ENCODE measurements at places on chromosomes 4 and X.

DNA sequence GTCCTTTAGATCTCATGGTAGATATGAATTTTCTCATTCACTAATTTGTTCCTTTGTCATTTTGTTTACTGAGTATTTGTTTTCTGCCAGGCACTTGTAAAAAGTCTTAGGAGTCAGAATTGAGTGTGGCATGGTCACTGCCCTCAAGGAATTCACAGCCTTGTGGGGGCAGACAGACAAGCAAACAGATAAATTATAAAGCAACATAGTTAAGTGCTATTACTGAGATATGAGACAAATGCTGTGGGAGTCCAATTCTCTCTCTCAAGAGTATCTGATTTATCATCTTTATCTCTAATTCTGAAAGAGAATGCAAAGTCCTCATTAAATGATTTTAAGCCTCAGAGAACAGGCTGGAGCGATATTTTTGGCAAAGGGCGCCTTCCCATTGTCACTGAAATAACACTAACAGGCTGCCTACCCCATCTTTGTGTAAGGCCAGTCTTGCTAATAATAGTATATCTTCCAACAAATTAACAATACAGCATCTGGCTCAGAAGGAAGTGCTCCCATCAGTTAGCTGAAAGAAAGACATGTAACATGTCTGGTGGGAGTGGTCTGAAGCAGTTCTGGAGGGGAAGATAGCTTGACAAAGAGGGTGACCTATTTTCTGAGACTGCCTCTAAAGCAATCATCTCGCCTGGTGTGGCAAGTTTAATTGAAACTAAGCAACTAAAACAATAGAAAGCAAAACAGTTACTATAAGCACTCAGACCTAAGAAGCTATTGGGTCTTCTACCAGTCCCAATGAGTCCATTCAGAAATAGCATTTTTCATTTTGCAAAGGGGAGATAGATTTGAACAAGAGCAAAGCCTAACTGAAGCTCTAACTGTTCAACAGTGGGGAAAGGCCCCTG is 61.5 kb upstream of the AMOT start:
- no peak for DNase-seq

GRCh38 chr4:74751247-74751646 is 43.1 kb downstream of the BTC start:
- no peak for DNase-seq

DNA sequence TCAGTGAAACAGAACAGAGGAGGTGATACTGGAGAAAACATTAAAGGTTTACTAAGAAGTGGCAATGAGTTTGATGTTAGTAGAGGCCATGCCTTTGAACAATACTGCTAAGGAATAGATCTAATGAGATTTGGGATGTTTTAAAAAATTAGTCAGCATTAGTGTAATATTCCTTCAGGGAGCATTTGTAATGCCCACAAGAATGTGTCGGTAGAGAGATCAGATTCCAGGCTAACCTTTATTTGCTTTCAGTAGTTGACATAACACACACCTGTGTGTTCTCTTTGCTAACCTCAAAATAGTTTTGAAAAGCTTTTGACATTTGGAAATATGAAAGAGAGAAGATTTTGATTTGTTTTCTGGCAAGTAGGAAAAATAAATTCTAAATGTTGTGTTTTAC is 328.8 kb downstream of the BMPR1B start:
- DNase-seq: no peak

GRCh38 chrX:129523079-129523911 is at the start of gene SMARCA1:
SMARCA1 (minus strand) TSS chrX:129523490; CDS start chrX:129523370, 120 bp downstream.
- DNase-seq: no peak

GRCh38 chr4:32607978-32608377 is 1887.8 kb downstream of the PCDH7 start:
- no peak for DNase-seq

GRCh38 chr4:183747380-183747779 is 88.3 kb downstream of the TRAPPC11 start:
- no peak for DNase-seq

DNA sequence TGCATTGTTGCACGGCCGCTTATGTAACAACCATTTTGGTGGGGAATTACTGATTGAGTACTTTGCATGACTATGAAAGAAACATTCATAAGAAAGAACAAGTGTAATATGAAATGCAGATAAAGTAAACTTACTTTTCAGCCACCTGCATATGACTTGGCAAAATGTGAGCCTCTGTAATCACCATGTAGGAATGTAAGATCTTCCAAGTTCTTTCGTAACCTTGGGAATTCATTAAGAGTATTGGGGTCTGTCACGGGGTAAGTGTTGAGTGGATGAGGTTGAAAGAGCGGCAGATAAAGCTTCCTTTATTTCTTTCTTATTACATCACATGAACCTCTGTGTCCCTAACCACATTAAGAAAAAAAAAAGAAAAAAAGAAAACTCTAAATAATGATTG is 348.5 kb upstream of the NR3C2 start:
- DNase-seq: no peak

DNA sequence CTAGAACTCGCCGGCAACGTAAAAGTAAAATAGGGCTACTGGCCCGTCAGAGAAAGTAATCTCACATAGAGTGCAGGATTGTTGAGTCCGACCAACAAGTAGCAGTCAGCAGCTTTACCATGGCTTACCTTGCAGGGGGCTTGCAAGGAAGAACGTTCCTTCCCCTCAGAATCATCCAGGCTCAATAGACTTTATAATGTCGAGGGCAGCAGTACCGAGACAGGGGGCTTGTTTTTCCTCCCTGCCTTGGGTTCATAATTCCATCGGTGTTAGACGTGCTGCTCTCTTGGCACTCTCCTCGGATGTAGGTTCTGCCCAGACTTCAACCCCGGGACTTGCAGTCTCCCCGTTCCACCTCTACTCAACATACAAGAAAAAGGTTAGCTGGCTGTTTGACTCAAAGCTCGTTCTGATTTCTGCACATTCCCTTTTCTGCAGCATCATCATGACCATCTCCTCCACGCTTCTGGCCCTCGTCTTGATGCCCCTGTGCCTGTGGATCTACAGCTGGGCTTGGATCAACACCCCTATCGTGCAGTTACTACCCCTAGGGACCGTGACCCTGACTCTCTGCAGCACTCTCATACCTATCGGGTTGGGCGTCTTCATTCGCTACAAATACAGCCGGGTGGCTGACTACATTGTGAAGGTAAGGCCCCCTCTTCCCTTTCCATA is 1.5 kb downstream of the SLC10A4 start:
- no peak for DNase-seq

GRCh38 chr4:25457053-25457715 is 80.1 kb downstream of the ANAPC4 start:
- no peak for DNase-seq

DNA sequence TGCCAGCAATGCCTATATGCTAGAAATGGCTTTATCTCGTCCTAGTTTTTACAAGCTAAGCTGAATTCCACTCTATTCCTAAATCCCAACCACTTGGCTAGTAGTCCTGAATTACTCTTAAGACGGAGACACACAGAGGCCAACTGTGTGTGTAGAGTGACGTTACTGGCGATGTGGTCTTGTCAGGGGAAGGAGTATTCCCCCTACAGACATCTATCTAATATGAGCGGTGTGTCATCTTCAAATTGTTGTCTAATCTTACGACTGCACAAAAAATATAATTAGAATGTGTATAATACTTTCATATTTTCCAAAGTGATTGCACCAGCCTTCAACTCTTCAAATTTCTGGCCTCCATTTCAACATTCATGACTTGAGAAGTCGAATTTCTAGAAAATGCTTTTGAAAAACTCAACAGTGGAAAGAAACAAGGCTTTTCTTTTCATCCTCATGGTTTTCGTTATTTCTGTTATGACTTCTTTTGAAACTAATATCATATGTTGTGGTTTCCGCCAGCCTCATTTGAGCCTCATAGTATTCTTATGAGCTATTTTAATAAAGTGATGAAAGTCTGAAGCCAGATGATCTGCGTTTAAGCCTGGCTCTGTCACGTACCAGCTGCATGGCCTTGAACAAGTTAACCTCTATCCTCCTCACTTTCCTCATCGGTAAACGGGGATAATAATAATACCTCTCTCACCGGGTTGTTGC is 132.3 kb downstream of the SOWAHB start:
- DNase-seq: no peak

GRCh38 chrX:149185087-149185486 is 320.0 kb downstream of the IDS start:
- no peak for DNase-seq

DNA sequence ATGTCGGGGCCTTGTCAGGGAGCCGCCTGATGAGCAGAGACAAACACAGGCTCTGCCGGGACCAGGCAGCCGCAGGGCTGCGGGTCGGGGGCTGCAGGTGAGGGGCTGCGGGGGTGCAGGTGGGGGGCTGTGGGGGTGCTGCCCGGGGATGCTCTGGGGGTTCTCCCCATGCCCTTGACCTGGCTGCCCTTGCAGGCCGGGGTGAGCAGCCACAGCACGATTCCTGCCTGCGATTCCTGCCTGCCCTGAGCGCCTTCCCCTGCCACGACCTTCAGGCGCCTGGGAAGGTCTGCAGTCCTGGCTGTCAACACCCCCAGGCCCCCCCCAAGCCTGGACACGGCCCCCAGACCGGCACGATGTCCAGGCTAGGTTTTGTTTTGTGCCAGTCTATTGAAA is 106.3 kb downstream of the FAM53A start:
- no peak for DNase-seq

- no peak for DNase-seq
Measured at GRCh38 chrX:65667157-65667502, 324 bp upstream of the MSN start.

DNA sequence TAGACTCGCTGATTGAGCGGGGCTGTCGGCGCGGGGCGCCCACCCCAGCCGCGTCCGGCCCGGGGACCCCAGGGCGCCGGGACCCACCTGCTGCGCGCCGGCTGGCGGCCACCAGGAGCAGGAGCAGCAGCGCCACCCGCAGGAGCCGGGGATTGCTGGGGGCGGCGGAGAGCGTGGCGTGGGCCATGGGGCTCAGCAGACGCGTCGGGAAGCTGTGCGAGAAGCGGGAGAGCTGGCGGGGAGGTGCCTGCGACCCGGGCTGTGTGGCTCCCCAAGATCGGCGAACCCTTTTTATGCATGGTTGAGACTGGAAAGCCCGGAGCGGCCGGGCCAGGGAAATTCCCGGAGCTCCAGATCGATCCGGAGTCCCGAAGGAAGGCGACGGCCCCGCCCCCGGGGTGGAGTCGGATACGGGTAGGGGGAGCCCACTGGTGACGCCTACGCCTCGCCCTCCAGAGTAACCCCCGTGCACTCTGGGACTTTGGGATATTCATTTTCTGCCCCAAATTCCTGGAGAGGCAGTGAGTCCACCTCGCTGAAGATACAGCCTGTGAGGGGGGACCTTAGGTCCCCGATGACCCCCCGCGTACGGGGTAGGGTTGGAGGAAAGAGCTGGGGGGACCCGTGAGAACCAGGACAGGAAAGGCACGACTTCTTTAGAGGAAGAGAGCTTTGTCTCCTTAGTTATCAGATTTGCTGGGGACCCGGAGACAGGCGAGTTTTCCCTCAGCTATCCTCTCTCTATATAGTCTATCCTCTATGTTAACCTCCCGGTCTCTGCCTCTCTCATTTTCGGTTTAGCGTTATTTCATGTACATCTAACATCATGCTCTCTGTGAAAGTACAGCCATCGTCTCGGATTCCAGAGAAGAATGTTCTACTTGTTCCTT is at the start of gene CXCL3:
Gene CXCL3, minus strand, starts transcription at position 265 of the 890 bp plus-strand sequence. Its CDS starts 78 bp downstream, at position 187.
- no peak for DNase-seq

DNA sequence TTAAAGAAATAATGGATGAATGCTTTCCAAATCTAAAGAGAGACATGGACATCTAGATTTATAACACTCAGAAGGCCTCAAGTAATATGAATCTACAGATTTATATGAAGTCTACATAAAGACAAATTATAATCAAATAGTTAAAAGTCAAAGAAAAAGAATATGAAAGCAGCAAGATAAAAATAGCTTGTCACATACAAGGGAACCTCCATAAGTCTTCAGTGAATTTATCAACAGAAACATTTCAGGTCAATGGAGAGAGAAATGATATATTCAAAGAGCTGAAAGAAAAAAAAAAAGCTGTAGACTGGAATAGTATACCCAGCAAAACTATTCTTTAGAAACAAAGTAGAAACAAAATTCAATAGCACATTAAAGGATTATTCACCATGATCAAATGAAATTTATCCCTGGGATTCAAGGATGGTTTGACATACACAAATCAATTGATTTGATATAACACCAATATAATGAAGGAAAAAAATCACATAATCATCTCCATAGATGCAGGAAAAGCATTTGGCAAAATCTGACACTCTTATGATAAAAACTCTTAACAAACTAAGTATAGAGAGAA is 346.6 kb upstream of the PABPC4L start:
- no peak for DNase-seq
